ENCODE measurements at places on chromosomes 5 and 9.

- DNase-seq = no peak
Observed at GRCh38 chr5:109256486-109256885, 153.3 kb downstream of the PJA2 start.

- DNase-seq = no peak
Observed at GRCh38 chr5:168092209-168093185, 198.9 kb upstream of the WWC1 start.

GRCh38 chr5:39426746-39427105 is 1.9 kb upstream of the DAB2 start:
- DNase-seq = no peak

DNA sequence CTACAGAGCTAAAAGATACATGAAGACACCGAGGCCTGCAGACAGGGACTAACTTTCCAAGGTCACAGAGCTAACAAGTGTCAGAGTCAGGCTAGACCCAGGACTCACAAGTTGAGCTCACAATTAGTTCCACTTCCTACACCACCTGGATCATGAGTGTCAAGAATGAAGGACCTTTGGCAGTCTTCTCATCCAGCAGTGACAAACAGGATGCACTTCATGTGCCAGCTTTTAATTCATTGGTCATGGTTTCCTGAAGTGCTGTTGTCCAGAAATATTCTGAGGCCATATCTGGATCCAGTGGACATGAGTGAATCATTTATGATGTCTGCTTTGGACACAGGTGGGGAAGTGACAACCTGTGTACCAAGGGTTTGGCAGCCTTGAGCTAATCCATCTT is 77.4 kb downstream of the KCNIP1 start:
- DNase-seq = no peak

- DNase-seq = no peak
Observed at GRCh38 chr9:2307480-2307879, 292.3 kb downstream of the SMARCA2 start.

DNA sequence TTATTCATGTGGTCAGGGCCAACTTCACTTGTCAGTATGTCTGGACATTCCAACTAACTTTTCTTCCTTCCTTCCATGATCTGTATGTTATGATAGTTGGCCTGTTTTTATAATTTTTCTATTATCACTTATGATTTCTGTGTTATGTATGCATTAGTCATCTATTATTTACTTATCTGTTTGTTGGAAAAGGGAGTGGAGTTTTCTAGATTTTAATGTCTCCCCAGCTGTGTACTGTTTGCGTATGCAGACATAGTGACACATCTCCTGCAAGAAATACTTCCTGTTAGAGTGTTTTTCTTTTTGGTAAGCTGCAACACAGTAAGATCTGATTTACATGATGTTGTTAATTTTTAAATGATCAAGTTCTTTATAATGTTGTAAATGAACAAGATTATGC is 8.7 kb upstream of the INSYN2B start:
- DNase-seq = no peak

DNA sequence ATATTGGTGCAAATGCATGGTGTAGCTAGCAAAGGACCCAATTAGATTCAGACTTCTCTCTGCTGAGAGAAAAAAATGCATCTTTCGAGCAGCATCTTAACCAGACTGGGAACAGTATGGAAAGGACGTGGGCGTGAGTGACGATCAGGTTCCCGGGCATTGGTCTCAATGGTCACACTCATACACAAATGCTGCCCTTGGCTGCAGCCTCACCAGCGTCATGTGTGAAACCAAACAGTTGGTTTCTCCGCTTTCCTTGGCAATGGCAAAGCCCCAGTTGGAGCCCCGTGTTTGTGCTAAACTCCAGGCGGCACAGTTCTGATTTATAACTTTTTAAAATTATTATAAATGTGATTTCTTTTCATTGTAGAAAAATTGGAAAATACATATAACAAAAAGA is 237.8 kb downstream of the SEC61B start:
- no peak for DNase-seq

DNA sequence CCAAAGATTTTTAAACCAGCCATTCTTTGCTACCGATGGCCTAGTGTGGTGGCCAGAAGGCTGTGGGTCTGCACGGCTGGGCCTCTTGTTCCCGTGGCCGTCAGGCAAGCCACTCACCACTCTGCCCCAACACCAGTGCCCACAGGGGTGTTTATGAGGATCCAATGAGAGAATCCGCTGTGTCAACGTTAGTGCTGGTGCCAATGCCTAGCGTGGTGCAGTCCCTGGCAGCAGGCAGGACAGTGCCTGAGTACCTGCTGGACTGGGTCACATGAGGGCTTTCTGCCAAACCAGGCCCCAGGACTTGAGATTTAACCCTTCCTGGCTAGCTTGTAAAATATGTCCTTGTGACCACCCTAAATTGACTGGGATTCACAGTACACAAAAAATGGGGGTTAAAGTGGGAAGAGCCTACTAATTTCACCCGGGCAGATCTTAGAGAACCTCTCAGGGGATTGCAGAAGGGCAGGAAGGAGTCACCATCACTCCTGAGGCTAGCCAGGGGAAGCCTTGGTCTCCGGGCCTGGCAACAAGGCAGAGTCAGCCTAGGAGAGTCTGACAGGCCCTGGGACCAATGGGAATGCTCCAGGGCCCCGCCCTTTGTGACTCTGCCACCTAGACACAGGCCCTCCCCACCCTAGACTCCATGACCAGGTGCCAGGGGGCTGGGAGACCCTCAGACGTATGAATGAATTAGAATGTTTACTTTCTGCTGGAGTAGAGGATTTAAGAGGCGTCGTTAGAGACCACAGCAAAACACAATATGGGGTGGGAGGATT is 63.2 kb upstream of the FSTL4 start:
- DNase-seq = no peak

GRCh38 chr9:79155308-79155707 is 416.5 kb upstream of the TLE4 start:
- DNase-seq = no peak

GRCh38 chr5:150764530-150764929 is 5.7 kb upstream of the DCTN4 start:
- no peak for DNase-seq

DNA sequence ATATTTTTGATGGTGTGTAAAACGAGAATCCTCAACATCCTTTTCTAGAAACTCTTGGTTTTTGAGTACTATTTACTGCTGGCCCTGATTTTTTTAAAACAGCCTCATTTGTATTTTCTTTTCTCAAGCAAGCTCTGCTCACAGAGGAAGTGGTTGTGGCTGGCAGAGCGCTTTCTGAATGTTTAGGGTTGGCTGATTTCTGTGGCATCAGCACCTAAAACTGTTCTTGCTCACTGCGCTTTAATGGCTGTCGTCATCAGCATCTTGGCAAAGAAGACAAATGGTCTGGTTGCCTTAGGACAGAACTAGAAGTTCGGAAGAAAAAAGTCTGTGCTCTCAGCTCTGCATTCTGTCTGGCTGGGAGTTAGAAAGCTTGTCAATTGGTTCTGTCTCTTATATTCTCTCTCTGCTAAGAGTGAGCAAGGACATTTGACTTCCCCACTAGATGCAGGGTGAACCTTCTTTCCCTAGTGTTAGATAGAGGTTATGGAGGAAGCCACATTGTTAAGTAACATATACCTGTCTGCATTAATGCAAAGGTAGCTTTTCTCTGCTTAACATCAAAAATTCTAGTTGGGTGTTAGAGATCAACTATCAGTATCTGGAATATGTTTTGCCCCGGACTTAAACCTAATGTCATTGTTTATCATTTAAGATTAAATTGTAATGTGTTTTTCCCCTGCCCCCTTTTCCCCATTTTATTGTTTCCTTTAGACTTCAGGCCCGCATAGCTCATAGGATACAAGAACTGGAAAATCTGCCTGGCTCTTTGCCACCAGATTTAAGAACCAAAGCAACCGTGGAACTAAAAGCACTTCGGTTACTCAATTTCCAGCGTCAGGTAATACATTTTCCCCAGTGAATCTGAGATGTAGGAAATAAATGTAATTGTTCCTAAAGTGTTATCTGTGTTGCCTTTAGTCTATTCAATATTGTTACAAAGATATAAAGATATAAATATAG is 39.0 kb downstream of the SMARCA2 start:
- DNase-seq = no peak

DNA sequence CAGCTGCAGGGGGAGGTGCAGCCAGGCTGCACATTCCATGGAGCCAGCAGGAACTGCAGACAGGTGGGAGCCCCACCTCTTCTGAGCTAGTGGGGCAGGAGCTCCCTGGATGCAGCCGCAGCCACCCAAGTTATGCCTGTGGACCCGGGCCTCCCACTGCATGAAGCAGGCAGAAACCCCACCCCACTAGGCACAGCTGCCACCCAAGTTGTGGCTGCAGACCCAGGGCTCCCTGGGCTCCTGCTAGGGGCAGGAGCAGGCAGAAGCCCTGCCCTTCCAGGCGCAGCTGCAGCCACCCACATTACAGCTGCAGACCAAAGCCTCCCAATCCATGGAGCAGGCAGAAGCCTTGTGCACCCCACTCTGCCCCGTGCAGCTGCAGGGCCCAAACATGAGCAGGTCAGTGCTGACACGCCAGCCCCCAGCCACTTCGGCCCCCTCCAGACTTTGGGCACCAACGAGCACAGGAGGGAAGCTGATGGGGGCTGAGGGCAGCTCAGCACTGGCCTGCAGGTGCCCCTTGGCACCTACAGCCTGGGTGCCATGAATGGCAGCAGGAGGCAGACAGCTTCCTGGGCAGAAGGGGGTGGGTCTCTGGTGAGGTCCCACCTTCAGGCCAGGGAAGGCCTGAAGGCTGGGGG is 106.9 kb downstream of the C9orf50 start:
- DNase-seq = no peak

GRCh38 chr5:78760366-78760765 is 111.8 kb upstream of the LHFPL2 start:
- no peak for DNase-seq

DNA sequence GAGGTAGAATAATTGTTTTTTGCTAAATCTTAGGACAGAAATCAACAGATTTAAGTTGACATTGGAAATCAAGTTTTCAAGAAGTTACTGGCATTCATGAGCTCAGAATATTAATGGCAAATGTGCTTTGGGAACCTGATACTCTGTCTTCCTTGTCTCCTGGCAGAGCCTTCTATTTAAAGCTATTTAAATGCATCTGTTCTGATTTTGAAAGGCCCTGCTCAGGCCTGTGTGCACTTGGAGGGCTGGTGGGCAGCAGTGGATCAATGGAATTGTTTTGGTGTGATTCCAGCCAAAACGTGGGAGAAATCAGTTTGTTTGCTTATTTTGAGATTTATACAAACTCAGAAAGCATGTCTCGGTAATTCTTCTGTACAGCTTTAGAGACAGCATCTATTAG is 38.5 kb downstream of the FBXL7 start:
- DNase-seq = no peak

Measured in cortex of kidney (tissue), 1 donor.